ENCODE measurements at places on chromosomes 6 and 20.

- no peak overlapping the region for H3K27ac ChIP-seq
- H3K27me3 ChIP-seq, result no peaks in the 10 kb centered on the region
- DNase-seq, result no peak
- no peaks in the 10 kb centered on the region for H3K4me1 ChIP-seq
- H3K4me3 ChIP-seq, result no peak overlapping the region
Observed at GRCh38 chr6:143224516-143224915, 163.8 kb downstream of the AIG1 start.

GRCh38 chr6:44496665-44497369 is 109.3 kb downstream of the CDC5L start:
- no peaks in the 10 kb centered on the region for H3K36me3 ChIP-seq
- no peak overlapping the region for H3K27ac ChIP-seq
- no peaks in the 10 kb centered on the region for H3K4me1 ChIP-seq
- no peaks in the 10 kb centered on the region for H3K27me3 ChIP-seq

GRCh38 chr6:90637320-90637719 is 50.4 kb upstream of the MAP3K7 start:
- H3K36me3 ChIP-seq, result no peaks in the 10 kb centered on the region
- H3K27ac ChIP-seq, result no peak overlapping the region
- no peaks in the 10 kb centered on the region for H3K4me1 ChIP-seq
- H3K27me3 ChIP-seq, result peaks cover 9% of the 10 kb centered on the region

DNA sequence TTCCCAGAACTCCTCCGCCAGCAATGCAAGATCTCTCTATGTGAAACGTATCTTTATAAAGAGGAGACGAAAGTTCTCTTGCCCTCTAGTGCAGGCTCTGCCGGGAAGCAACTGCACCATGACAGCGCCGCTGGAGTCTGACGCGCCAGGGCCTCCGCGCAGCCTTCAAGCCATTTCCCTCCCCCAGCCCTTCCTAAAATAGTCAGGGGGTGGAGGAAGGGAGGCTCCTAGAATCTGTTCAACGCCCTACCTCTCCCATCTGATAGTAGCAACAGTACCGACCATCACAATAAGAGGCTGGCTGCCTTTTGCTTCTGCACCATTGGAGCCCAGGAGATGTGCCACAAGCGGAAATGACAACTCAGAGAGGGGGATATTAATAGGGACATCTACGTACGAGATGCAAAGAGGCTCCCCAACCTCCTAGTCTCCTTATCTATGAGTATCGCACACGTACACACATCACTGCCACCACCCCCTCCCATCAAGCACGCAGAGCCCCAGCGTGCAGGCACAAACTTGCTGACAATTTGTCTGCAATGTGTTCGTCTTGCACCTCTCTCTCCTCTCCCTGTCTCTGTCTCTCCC is 1.0 kb downstream of the SYNE1 start:
- H3K4me1 ChIP-seq, result peaks cover 12% of the 10 kb centered on the region
- no peak for DNase-seq
- H3K27ac ChIP-seq, result no peak overlapping the region
- no peaks in the 10 kb centered on the region for H3K36me3 ChIP-seq
- peak overlapping the region; percentile 4 for H3K4me3 ChIP-seq

DNA sequence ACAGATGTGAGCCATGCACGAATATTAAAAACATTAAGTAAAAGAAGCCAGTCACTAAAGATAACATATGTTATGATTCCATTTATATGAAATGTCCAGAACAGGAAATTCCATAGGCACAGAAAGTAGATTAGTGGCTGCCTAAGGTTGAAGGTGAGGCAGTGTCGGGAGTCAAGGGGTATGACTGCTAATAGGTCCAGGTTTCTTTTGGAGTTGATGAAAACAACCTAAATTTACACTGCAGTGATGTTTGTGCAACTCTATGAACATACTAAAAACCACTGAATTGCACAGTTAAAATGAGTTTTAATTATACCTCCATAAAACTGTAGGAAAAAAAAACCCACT is 14.4 kb downstream of the SRPK1 start:
- H3K4me1 ChIP-seq, result peaks cover 5% of the 10 kb centered on the region
- H3K27me3 ChIP-seq, result no peaks in the 10 kb centered on the region
- no peak for DNase-seq
- no peak overlapping the region for H3K27ac ChIP-seq

All from CD4-positive, CD25-positive, alpha-beta regulatory T cell (primary cell).